Cardiac fibroblast (primary cell): ENCODE measurements at places on chromosomes 11 and 22.
A peak's percentile ranks its signal among the peaks of the same experiment; 100 is the strongest.

- DNase-seq = no peak
Measured at GRCh38 chr11:115590254-115590653, 86.0 kb upstream of the CADM1 start.

DNA sequence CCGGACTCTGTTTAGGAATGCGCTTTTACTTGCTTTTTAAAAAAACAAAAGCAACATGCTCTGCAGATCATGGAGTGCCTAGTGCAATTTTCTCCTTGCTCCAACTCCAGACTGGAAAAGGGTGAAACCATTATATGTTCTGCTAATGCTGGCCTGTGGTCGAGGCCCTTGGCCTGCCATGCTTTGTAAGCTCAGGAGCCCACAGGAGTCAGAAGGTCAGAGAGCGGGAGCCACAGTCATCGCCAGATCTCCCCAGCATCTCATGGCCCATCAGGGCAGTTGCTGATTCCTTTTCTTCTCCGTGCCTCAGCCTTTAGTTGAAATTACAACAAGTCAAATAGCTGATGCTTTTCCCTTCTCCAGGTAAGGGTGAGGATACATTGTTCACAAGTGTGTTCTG, 80.3 kb downstream of the DDIAS start:
- no peak for DNase-seq

- DNase-seq = peak; percentile 75
Measured at GRCh38 chr22:36506637-36507517, at the start of gene FOXRED2. Gene FOXRED2 (minus strand): TSS chr22:36507040. CDS start chr22:36506422, 618 bp downstream.

DNA sequence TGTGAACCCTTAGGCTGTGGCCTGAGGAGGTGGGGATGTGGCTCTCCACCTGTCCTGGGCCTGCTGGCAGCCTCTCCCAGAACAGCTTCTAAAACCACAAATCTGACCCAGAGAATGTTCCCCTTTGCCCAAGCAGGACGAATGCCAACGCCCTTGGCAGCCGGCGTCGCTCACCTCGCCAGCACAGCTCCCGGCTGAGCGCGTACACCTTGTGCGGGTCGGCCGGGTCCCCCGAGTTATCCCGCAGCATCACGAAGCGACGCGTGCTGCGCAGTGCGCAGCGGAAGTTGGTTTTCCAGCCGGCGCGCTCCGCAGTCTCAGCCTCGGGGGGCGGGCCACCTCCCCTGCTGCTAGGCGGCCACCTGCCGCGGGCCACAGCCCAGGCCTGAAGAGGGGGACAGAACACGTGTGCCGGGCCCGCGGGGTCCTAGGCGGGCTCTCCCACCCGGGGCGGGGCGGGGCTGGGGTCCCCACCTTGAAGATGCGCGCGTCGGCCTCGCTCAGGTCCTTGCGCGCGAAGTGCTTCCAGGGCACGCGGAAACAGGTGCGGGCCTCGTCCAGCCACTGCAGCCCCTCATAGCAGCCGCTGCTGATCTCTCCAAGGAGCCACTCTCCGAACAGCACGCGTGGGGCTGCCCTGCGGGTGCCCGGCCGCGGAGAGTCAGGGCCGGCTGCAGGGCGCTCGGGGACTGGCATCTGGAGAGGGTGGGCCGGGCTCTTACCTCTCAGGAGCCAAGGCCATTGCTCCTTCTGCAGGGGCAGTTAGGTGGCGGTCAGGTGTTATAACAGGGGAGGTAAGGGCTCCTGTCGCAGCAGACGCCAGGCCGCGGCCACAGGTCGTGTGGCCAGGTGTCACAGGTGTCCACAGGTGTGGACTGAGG, 887 bp downstream of the IRF7 start:
- no peak for DNase-seq

DNA sequence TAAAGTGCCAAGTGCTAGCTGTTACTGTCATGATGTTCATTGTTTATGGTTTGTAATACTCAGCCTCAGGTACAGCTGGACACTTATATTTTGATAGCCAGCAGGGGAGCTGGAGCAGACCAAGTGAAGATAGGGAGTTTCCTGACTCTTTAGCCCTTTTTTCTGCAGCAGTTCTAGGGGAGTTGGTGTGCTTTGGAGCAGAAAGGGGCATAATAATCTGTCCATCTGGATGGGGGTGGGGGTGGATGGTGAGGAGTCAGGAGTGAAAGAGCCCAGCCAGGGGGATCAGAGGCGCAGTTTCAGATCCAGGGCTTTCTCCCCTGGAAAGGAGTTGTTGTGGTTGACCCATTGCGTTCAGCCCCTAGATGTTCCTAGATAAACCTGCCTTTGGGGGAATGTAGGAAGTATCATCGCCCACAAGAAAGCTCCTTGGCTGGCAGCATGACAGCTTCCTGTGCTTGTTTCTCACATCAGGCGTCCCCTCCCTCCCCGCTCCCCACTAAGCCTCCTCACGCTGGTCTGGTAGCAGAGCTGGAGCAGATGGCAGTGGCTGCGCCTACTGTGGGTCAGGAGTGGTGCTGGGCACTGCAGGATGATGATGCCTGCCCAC, 41.9 kb downstream of the MED15 start:
- DNase-seq = peak; percentile 59

DNA sequence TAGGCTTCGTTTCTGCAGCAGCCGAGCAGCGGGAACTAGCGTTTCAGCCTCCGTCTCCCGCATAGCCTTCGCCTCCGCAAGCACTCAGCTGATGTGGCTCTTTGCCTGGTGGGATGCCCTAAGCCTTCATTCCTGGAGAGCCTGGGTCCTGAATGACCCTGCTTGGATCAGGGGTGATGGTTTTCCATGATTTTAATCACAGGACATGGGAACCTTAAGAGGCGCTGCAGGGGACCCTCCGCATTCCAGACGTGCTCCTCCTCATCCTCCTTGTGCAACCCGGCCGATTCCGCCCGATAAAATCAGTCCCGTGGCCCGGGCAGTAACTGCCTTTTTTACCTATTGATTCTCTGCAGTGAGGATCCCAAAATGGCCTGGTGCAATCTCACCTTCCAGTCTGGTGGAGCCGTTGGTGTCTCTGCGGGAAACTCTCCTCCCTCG, 8.2 kb downstream of the C11orf21 start:
- DNase-seq = no peak

- no peak for DNase-seq
Measured at GRCh38 chr11:73291196-73291595, 16.9 kb upstream of the ARHGEF17 start.

GRCh38 chr11:96317985-96318384, 25.0 kb downstream of the MAML2 start:
- no peak for DNase-seq

- DNase-seq = no peak
Measured at GRCh38 chr22:37733625-37734401, 37.0 kb downstream of the TRIOBP start.

- DNase-seq = peak; percentile 66
Measured at GRCh38 chr22:19429950-19430889, 1.3 kb downstream of the HIRA start.

DNA sequence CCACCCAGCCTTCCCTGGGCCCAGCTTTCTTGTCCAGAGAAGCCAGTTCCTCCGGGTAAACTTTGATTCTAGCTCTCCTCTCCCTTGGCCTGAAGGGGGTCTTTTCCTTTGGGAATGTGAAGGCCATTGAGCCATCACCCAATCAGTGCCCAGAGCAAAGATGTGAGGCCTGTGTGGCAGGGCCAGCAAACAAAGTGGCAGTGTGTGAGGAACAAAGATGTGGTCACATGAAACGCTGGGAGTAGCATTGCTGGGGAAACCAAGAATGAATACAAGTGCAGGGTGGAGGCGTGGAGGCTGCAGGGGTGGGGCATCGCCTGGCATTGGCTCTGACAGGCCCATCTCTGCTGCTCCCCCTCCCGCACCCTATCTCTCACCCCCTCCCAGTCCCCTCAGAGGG, 91.9 kb upstream of the BID start:
- DNase-seq = no peak

DNA sequence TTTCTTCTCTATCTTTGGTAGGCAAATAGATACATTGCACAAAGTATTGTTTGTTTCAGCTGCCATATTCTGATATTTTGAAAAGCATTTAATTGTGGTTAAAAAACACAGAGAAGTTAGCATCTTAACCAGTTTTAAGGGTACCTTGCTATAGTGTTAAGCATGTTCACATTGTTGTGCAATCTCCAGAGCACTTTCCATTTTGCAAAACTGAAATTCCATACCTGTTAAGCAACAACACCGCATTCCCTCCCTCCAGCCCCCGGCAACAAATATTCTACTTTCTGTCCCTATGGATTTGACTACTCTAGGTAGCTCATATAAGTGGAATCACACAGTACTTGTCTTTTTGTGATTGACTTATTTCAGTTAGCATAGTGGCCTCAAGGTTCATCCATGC, 33.9 kb downstream of the CNTF start:
- no peak for DNase-seq

DNA sequence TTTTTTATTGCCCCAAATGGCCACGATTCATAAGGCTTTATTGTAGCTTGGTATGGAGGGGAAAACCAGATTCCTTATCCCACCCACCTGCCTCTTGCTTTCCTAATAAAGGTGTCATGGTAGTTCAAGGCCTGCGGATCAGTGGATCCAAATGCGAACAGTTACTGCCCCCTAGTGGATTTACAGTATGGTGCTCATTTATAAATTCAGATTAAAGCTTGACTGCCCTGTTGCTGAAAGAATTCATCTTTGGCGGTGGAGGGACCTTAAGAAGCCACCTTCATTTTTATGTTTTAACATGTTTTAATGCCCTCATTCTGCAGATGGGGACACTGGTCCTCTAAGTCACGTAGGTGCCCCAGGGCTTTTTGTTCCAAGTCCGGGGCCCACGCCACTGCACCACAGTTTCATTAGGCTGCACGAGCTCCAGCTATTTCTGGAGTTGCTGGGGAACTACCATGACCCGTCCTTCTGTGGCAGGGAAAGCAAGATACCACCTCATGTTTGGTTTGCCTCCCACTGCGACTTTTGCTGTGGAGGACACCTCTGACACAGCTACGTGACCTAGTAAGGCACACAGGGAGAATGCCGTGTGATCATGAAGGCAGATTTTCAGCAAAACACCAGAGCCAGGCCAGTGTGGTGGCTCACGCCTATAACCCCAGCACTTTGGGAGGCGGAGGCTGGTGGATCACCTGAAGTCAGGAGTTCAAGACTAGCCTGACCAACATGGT, 15.6 kb upstream of the INCENP start:
- peak; percentile 84 for DNase-seq

- no peak for DNase-seq
Measured at GRCh38 chr22:27024982-27025381, 367.6 kb downstream of the MIAT start.

DNA sequence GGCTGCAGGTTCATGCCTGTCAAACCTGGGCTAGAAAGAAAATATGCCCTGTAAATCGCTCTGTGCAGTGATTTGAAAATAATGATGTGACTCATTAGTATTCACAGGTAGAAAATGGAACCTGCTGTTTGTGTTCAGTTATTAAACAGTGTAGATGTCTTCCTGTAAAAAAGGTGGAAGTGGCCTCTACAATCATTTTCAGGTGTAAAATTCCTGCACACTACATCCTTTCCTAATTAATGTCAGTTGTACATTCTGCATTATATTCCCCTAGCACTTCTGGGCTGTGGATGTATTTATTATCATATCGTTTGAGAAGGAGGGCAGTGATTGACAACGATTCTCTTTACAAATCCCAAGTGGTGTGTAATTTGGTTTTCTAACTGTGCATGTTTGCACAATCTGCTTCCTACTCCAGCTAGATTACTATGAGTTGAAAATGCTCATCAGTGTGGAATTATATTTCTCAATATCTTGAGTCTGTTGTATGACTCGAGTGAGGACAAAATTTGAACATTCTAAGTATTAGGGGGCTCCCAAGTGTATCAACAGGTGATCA, 454.0 kb upstream of the DDI1 start:
- DNase-seq = no peak

DNA sequence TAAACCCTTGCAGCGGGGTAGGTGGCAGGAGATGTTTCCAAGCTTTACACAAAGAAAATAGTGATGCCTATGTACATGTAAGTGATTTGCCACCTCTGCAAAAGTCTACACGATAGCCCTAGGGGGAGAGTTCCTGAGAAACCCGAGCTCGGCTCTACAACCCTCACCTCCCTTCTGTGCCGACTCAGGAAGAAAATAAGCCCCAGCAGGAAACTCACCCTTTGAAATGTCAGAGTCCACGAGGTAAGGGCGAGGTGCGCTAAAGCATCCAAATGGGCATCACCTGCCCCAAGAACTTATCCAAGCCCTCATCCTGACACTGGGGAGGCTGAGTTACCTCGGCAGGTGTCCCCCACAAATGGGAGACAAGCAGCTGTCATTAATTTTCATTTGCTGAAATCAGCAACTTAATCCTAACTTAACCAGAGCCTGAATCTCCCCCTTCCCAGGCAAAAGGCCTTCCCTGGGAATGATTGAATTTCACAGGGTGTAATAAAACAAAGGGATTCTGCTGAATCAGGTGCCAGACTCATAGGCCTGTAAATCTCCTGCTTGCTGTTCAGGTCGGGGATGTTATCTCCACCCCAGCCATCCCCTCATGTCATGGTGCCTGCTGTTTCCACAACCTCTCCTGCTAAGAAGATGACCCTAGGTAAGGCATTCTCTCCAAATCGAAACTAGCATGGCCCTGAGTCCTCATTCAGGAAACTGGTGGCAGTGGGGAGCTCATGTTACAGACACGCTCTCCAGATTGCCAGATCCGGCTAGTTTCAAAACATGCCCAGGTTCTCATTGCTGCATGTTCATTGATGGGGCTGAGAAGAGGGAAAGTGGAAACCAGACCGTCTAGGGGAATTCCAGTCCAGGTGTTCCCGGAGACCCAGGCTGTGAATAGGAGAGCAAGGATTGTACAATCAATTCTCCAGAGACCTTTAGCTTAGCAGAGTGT, 105.3 kb upstream of the KIRREL3 start:
- DNase-seq = no peak

DNA sequence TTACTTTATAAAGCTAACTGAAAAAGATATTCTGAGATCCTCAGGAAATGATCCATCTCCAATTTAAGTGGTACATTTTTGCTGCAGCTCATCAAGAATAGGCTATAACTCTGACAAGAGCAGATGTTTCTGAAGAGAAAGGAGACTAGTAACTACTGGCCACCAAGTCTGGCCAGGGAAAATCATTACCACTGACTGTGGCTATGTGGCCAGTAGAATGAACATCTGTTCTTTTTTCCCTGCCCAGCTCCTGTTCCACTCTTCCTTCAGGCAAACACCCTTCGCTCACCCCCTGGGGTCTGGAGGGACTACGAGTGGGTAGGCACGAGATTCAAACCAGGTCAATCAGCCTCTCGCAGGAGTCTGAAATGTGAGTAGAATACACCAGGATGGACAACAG, 23.9 kb downstream of the TMEM123 start:
- DNase-seq = no peak

- DNase-seq = no peak
Measured at GRCh38 chr11:73518195-73518594, 79.7 kb downstream of the FAM168A start.
